ENCODE measurements at places on chromosomes 11 and 22.

- no peak for DNase-seq
These were observed 4.7 kb downstream of the CHID1 start for GRCh38 chr11:905952-906351.

GRCh38 chr11:122852074-122852795 is 13.9 kb downstream of the CRTAM start:
- no peak for DNase-seq

DNA sequence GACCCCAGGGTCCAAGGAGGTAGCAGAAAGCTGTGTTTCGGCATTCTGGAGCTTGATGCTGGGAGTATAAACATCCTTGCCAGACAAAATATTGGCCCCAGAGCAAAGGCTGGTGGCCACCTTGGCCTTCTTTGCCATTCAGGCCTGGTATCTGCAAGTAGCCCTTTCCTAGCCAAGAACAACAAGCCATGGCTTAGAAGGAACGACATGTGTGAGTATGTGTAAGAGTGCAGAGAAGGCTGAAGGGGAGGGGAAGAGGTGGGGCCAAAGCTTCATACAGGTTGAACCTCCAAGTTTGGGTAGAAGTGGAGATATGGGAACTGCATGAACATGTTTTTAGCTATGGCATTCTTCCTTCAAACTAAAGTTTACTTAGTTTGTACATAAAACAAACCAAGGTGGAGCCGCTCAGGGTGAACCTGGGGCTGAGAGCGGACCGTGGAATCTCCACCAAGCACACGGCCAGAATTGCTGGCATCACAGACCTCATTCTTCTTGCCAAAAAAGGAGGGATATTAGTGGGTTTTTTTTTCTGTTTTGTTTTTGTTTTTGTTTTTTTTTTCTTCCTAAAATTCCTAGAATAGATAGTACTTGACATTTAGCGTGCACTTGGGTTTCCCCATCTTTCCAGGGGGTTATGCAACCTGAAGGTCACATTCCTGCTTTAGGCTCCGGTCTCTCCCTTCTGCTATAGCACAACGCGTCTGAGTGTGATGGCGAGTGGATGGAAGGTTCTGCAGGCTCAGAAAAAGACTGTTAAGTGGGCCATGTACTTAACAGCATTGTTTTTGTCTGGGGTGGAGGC is 70.9 kb downstream of the ADAMTS15 start:
- no peak for DNase-seq

- DNase-seq: no peak
These were observed 69.2 kb upstream of the GRK3 start for GRCh38 chr22:25495285-25495684.

GRCh38 chr22:41816241-41816640 is 15.8 kb downstream of the CCDC134 start:
- no peak for DNase-seq
